ENCODE measurements at places on chromosomes 2 and 18.

- DNase-seq = no peak
These were observed 130.6 kb upstream of the HAAO start for GRCh38 chr2:42922790-42923579.

GRCh38 chr18:6737833-6738232, 8.3 kb downstream of the ARHGAP28 start:
- DNase-seq = no peak

DNA sequence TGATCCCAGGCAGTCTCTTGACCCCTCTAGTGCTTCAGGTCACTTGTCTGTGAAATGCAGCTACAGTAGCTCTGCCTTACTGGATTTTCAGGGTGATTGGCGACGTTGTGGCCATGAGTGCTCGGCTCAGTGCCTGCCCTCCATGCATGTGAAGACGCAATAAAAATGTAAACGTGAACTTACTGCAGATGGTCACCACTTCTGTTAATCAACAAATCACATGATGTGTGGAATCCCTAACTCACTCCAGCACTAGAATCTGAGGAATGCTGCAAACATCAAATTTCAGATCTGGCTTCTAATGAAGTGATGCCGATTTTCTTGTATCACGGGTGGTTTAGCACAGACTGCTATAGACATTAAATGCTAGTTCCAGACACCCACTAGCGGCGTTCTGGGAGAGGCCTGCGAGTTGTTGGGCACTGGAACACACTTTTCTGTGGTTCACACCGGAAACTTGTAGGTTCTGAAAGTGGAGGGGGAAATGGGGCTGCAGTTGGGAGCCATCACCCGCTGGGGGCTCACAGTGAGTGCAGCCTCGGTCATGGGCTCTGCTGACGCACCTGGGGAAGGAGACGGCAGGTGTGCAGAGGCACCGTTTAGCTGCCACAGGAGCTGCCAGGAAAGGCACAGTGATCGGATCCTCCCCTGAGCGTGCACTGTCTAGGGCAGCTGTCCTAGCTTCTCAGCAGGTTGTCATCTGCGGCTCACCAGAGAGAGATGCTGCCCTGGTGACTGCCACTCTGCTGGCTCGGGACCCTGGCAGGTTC, 6.5 kb downstream of the CNDP1 start:
- DNase-seq = no peak

GRCh38 chr2:207184348-207184747, 18.6 kb upstream of the KLF7 start:
- no peak for DNase-seq

- DNase-seq = no peak
These were observed 59.2 kb downstream of the KYNU start for GRCh38 chr2:142936629-142937028.

GRCh38 chr2:16090650-16091575, 150.6 kb downstream of the MYCN start:
- DNase-seq = no peak

- no peak for DNase-seq
These were observed 193.5 kb downstream of the EIPR1 start for GRCh38 chr2:3184167-3184566.

DNA sequence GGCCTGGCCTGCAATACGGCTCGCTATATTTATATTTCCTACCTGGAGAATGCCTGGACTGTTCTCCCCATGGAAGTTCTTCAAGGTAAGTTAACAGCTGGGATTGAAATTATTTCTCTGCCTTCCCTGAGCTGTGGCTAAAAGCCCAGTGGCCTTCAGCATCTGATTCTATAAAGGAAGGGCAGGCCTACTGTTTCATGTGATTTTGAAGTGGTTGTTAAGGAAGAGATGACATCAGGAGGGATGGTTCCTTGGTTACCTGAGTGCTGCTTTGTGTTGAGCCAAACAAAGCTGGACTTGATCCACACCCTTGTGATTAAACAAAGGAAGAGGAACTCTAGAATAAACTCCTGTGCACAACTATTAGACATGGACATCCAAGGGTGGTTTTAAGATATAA, 61.6 kb downstream of the MFSD6 start:
- DNase-seq = no peak

DNA sequence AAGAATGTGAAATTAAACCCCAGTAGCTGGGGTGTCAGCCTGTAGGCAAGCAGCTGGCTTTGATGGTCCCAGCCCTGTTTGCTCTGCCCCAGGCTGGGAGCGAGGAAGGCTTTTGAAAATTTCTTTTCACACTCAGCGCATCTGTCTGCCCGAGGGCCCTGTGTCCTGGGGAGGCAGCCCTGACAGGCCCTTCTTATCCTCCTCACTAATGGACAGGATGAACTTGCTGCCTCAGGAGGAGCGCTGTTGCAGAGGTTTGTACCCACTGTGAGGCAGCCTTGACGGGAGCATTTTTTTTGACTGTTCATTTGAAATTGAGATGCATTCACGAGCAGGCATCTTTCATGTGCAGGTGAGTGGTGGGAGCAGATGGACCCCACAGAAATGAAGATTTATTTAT, 62.4 kb downstream of the SERPINB8 start:
- DNase-seq = no peak

DNA sequence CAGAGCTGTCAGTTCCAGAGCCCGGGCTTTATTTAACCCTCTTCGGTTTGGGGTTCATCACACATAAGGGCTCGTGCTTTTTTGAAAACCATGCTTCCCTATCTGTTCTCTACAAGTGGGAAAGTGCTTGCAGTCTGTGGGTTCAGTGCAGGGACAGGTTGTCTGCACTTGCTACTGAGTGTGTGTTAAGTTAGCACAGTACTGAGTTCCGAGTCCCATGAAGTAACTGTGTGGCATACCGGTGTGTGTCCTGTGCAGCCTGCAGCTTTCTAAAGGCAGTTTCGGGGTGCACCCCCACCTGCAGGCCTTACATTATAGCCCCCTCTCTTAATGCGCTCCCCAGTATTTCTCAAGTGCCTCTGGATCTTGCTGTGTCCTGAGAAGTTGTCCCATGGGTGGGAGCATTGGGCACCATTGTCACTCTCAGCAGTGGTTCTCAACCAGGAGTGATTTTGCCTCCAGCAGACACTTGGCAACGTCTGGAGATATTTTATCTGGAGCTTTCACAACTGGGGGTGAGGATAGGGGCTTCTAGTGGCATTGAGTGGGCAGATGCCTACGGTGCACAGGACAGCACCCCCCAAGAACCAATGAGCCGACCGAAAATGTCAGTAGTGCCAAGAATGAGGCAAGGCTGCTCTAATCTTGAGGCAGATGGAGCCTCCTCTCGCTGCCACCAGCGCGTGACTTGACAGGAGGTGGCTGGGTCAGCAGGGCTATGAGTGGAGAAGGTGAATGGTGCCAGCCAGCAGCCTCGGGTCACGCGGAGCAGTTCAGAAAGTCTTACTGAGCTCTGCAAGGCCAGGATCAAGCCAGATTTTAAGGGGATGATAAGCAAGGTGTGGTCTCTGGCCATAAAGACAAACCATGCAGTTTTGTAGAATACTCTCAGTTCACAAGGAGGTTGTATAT, 152.2 kb downstream of the SMAD7 start:
- no peak for DNase-seq

DNA sequence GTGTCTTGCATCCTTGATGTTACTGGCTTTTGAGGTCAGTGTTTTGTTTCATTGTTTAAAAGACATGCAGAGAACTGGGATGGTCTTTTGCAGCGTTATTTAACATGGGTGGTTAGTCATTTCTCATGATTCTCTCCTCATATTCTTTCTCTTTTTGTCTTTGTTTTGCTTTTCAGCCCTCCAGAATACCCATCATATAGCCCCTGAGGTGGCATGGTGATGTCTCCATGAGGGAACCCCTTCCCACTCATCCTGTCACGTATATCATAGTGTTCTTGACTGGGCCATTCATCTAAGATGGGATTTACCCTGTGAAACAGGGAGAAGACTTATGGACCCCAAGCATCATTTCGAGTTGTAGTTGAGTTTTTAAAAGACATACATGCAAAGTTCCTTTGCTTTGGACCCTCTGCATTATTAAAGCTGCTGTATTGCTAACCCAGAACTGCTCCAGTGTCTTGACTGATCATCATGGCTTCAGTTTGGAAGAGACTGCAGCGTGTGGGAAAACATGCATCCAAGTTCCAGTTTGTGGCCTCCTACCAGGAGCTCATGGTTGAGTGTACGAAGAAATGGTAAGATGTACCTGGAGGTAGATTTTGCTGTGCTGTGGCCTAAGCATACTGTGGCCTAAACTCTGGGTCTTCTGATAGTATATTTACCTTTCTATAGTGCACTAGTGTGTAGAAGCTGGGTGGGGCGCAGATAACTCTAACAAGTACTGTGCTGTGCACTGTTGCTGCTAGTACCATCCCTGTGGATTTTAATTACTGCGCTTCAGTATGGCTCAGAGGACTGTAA, 1.4 kb downstream of the EHBP1 start:
- no peak for DNase-seq

GRCh38 chr2:145283131-145283530, 763.2 kb upstream of the ZEB2 start:
- DNase-seq = no peak

- DNase-seq = no peak
These were observed 118.4 kb upstream of the PPP1CB start for GRCh38 chr2:28633204-28633603.

GRCh38 chr2:136718273-136718672, 47.1 kb upstream of the THSD7B start:
- no peak for DNase-seq

DNA sequence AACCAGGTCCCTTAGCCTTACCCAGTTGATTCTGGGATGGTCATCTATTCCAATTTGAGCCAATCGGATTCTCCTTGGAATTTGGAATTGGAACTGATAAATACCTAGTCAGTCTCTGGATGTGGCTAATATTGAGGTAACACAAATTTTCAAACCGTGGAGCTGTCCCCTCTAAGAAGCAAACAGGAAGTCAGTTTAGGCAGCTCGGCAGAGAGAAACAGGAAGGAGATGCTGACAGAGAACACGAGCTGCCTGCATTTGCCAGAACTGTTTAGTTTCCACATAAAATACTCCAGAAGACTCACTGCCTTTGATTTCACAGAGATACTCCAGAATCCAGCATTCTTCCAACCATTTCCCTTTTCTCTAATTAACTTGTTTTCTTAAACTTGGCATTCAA, 1024.9 kb downstream of the BCL11A start:
- no peak for DNase-seq

DNA sequence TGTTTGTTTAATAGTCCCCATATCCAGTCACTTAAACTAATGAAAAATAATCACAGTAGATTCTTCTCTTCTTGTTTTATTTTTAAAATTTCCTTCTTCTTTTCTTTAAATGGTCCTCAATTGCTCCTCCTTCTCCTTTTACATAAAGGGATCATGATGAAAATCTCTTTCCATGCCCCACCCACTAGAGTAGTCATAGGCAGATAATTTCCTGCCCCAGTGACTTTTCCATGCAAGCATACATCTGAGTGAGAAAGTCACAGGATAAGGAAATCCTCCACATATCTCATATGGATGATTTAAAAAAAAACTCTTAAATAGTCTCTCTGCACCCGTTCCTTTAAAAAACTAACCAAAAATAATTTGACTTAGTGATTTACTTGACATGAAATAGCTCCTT, 552.3 kb upstream of the SETBP1 start:
- no peak for DNase-seq

- DNase-seq = no peak
These were observed 13.5 kb upstream of the XDH start for GRCh38 chr2:31428001-31428418.

DNA sequence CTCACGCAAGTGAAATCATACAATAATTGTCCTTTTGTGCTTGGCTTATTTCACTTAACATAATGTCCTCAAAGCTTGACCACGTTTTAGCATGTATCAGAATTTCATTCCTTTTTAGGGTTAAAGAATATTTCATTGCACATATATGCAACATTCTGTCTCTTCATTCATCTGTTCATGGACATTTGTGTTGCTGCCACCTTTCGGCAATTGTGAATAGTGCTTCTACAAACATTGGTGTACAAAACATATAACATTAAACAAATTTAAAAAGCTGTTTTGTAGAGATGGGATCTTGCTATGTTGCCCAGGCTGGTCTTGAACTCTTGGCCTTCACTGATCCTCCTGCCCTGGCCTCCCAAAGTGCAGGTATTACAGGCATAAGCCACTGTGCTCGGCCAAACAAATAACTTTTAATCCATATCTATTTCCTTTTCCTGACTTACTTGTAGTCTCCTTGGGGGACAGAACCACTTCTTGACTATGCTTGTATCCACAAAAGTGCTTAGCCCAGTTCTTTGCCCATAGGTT, 209.3 kb downstream of the SLC4A3 start:
- no peak for DNase-seq

DNA sequence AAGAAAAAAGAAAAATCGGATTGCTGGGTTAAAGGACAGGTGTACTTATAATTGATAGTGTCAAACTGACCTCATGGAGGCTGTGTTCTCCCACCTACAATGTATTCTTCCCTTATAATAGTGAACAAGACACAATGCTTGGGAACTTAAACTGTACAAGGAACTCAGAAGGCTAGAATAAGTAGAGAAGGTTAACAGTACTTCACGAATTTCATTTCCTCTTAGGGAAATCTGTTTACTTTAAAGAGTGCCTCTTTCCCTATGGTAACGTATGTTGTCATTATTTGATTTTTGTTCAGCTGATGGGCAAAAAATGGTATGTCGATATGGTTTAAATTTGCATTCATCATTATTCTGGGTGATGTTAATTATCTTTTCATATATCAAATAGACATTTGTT, 9.2 kb upstream of the HK2 start:
- DNase-seq = no peak

- no peak for DNase-seq
These were observed at the start of gene TYMS for GRCh38 chr18:657311-658000. TYMS (plus strand) TSS chr18:657653; CDS start chr18:657743, 90 bp downstream.

DNA sequence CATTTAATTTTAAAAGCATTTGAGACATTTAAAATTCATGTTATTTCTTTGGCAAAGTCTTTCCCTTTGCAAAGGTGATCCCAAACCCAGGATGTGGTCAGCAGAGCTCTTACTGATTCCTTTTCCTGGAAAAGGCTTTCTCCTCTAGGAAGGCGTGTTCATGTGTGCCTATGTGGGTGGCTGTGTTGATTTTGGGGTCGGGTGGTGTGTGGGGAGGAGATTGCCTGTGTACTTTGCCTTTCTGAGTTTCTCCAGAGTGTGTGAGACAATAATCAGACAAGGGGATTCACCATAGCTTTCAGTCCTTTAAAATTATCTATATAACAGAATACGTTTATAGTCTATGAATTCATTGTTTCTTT, 173.2 kb downstream of the SOCS6 start:
- DNase-seq = no peak

DNA sequence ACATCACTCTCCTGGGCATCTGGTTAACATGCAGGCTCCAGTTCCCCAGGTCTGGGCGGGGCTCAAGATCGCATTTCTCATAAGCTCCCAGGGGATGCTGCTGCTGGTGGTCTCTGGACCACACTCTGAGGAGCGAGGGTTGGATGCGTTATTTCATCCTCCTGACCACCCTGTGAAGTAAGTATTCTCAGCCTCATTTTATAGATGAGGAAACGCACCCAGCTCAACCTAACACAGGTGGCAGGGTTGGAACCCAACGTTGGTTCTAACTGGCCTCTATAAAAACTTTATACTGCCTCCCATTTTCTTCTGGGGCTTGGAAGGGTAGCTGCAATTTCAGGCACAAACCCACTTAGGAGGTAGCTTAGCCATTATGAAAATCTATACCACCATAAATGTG, 120.5 kb downstream of the FAM210A start:
- DNase-seq = no peak

- no peak for DNase-seq
These were observed 216.9 kb downstream of the UXS1 start for GRCh38 chr2:105977212-105977611.
